Non-pigmented ciliary epithelial cell (primary cell): ENCODE measurements at places on chromosomes 7 and 10.

- DNase-seq = no peak
These were observed 120.9 kb upstream of the KCTD7 start for GRCh38 chr7:66507764-66508296.

DNA sequence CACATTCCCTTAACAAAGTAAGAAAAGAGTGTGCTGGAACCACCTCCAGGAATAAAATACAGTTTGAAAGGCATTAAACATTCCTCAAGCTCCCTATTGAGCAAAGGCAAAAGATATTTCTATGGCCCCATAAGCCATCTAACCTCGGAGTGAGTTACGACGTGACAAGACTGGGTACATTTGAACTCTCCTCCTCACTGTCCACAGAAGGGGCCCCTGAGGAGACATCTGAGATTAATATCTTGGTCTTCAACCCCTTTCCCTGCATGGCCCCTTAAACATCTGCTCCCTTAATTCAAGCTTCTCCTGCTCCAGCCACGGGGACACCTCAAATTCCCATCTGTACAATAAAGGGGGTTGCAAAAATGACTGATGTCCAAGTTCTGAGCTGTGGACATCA, 526 bp downstream of the GIMAP1 start:
- no peak for DNase-seq

- DNase-seq = no peak
These were observed 951.0 kb downstream of the TYW1 start for GRCh38 chr7:67947646-67948045.

- DNase-seq = no peak
These were observed at the start of gene GAD2 for GRCh38 chr10:26216585-26217395. Gene GAD2, plus strand, starts transcription at chr10:26216774. Its CDS starts 36 bp downstream, at chr10:26216810.

DNA sequence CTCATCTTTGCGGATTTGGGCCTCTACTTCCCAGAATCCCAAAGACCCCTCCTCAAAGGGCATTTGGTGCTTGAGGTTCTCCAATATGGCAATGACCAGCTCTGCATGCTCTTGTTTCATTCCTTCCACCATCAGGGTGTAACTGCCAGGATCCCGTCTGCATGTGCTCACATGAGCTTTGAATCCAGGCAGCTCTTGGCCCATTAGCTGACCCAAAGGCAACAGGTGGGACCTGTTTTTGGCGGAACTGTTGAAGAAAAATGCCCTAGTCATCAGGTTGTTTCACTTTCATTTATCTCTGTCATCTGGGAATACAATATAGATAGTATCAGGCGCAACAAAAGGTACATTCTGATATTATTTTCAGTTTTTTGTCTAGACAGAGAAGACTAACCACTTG, 159.1 kb upstream of the TCF7L2 start:
- DNase-seq = no peak

GRCh38 chr10:29259498-29259897, 29.4 kb upstream of the LYZL1 start:
- DNase-seq = no peak

- no peak for DNase-seq
These were observed 139.2 kb upstream of the CCDC6 start for GRCh38 chr10:60045571-60045970.

GRCh38 chr7:30249986-30250774, 34.2 kb upstream of the ZNRF2 start:
- no peak for DNase-seq

- no peak for DNase-seq
These were observed 476.9 kb downstream of the KCNMA1 start for GRCh38 chr10:77160679-77161078.

- DNase-seq = no peak
These were observed 196.2 kb downstream of the BAMBI start for GRCh38 chr10:28873540-28873939.

GRCh38 chr7:106419455-106420182, 134.8 kb upstream of the NAMPT start:
- no peak for DNase-seq

DNA sequence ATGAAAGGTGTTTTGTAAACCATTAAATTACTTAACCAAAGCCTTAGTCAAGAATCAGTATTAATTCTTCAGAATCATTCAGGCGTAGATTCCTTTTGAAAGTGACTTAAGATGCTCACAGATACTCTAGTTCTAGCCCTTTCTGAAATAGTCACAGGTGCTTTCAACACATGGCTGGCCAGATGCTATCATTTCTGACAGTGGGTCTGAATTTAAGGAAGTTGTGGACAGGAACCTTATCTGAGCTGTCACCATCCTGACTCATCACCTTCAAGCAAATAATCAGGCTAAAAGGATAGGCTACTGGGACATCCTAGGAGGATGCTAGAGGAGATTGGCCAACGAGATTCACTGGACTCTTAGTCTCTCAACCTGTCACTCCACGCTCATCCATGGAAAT, 501.5 kb downstream of the LRMDA start:
- DNase-seq = no peak
